ENCODE measurements at places on chromosomes 12 and 14. TPM values are rescaled to one million over a fixed set of nuclear protein-coding genes. Genes with fewer than 3 reads are reported as not detected.

The IL22 gene
- not detected for polyA plus RNA-seq

The AQP6 gene
- 16.1 TPM for polyA plus RNA-seq

The GUCY2C gene
- polyA plus RNA-seq: 0.54 TPM

The AVPR1A gene
- polyA plus RNA-seq: 5.4 TPM

The MFAP5 gene
- not detected for polyA plus RNA-seq

The DPF3 gene
- polyA plus RNA-seq: 5.8 TPM

The HOXC13 gene
- not detected for polyA plus RNA-seq

The RIMBP2 gene
- polyA plus RNA-seq: 17.7 TPM

The RNU4-1 gene
- polyA plus RNA-seq: not detected

The MAX gene
- 62.5 TPM for polyA plus RNA-seq

The WNT5B gene
- 6.0 TPM for polyA plus RNA-seq

The ZNF605 gene
- polyA plus RNA-seq: 25.8 TPM

The SLC6A15 gene
- 0.68 TPM for polyA plus RNA-seq

The HAL gene
- 0.30 TPM for polyA plus RNA-seq

The LRP1 gene
- 60.0 TPM for polyA plus RNA-seq

The EGLN3 gene
- 20.7 TPM for polyA plus RNA-seq

The RNASE7 gene
- polyA plus RNA-seq: 0.96 TPM

All from right renal cortex interstitium (tissue), 3 donors.